ENCODE measurements at places on chromosomes 5 and 9. TPM values are rescaled to one million over a fixed set of nuclear protein-coding genes. Genes with fewer than 3 reads are reported as not detected.

Gene SPATA9
- 0.47 TPM for total RNA-seq

Gene GLRA1
- not detected for total RNA-seq

Gene IGIP
- total RNA-seq, result 9.1 TPM

Gene PHF24
- total RNA-seq, result 0.16 TPM

Gene IFNA13
- total RNA-seq, result not detected

Gene MYMK
- total RNA-seq, result not detected

Data from bronchial smooth muscle cell (primary cell).